Activated naive CD4-positive, alpha-beta T cell (primary cell): ENCODE measurements at places on chromosomes 12 and 14.
A peak's percentile ranks its signal among the peaks of the same experiment; 100 is the strongest.

DNA sequence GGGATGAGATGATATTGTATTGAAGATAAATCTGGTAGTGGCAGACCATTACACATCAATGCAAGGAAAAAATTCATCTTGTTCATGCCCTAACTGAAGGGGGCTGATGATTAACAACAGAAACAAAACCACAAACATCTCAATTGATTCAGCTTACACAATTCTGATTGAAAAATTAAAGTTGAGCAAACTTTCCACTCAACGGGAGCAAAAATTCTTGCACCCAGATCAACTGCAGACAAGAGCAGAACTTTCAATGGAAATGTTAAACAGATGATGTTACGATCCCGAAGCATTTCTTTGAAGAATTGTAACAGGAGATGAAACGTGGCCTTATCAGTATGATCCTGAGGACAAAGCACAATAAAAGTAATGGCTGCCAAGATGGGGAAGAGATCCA, 172.4 kb upstream of the SOX5 start:
- no peak for DNase-seq

GRCh38 chr12:111757361-111758119, 9.2 kb upstream of the ALDH2 start:
- DNase-seq: no peak

DNA sequence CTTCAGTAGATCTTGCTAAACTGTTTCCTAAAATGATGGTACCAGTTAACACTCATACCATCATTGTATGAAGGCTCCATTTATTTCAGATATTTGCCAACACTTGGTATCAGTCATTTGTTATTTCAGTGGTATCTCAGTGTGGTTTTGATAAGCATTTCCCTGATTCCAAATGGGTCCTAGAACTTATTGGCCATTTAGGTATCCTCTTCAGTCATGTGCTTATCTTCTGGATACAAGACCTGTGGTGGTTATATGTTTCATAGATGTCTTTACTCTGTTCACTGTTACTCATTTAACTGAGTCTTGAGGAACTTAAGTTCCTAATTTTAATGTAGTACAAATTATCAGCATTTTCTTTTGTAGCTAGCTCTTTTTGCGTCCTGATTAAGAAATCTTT, 13.5 kb downstream of the SINHCAF start:
- DNase-seq: no peak

DNA sequence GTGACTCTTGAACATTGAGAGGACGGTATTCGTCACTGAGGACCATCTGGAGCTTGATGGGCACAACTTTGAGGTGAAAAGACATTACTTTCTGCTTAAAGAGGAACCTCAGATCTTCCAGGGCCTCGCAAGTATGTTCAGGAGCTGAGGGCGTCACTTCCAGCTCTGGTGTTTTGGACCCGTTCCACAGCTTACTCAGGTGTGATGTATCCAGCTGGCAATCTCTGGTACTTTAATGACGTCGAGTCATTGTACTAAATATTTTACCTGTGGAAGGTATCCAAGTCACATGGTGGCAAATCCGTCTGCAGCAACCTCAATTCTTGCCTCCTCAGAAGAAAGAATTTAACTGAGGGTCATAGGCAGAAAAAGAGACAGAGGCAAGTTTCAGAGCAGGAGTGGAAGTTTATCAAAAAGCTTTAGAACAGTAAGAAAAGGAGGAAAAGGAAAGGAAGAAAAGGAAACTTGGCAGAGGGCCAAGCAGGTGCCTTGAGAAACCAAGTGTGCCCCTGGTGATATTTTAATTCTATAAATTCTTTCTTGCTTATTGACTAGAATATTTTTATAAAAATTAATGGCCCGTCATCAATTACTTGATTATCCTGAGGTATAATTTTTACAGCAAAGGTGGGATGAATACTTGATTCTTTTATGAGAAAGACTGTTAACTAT, 250.6 kb downstream of the AEBP2 start:
- no peak for DNase-seq

- no peak for DNase-seq
Observed at GRCh38 chr14:24965934-24966578, 83.9 kb downstream of the STXBP6 start.

DNA sequence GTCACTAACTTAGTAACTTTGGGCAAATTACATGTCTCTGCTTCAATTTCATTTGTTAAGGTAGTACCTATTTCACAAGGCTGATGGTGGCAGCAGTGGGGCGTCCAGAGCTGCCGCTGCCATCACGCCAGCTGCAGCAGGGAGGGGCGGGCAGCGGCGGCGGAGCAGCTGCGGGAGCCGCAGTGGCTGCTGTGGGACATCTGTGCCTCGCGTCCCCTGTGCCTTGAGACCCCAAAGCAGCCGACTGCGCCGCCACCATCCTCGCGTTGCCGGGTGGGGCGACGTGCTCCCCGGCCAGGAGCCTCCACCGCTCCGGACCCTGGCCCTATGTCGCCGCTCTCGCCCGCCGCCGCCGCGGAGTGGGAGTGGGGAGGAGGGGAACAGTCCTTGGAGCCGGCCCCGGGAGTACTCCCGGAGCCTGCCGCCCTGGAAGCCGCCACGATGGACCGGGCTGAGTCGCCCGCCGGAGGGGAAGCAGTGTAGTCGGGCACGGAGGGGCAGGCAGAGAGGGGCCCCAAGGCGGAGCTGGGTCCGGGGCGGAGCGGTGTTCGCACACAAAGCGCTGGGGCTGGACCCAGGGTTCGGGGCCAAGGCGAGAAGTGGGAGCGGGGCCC, 51.4 kb downstream of the A2M start:
- peak; percentile 17 for DNase-seq

DNA sequence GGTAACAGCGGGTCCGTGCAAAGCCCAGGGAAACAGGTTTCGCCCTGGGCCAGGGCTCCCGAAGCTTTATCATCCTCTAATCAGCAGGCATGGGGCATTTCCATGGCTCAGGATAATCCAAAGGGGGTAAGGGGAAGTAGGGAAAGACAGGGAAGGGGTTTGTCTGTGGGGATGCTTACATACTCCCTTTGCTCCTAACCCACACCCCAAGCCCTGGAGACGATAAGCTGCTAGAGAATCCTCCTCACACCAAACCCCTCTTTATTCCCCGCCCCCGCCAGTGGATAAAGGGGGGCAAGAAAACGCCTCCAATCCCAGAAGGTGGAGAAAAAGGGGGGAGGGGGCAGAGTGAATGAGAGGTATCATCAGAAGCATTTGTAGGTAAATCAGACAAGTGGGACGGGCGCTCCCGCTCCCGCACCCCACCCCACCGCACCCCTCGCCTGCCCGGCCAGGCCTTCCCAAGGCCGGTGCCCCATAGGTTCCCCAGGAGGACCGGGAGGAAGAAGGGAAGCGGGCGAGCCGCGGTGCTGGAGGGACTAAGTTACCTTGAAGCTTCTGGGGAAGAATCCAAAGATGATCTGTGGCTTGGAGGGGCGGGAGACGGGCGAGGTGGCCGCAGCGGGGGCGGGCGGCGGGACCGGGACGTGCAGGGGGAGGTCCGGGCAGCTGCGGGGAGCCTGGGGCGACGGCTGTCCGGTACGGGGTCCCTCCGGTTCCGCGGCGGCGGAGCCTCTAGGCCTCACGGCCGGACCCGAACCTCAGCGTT, 762 bp downstream of the PPP2R5E start:
- no peak for DNase-seq

DNA sequence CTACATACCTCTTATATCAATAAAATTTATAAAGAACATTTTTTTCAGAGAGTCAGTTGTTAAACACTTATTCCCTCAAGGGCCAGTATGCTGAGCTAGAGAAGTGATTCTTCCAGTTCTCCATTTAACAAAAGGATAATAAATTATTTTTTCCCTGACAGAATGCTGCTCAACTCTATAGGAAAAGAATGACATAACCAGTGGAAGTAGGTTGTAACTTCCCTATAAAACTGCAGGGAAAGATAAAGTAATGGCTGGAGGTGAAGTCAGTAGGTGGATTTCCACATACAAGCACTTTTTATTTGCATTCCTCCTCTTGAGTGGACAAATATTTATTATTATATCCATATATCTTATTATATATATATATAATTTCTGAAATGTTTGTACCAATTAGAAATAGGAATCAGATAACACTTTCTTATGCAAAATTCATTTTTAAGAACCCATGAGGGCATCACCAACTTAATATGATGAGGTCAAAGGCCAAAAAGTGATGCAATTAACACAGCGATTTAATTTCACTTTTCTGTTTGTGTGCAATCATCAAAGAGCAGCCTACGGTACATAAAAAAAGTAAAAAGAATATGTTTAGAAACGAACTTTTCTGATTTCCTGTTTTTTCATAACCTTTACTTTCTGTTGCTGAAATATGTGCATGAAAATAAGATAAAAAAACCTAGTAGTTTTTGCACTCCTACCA, 175.3 kb downstream of the PRKD1 start:
- no peak for DNase-seq

GRCh38 chr14:95915330-95915729, 38.7 kb downstream of the TUNAR start:
- DNase-seq: no peak
